ENCODE measurements at places on chromosomes 2 and 18.

DNA sequence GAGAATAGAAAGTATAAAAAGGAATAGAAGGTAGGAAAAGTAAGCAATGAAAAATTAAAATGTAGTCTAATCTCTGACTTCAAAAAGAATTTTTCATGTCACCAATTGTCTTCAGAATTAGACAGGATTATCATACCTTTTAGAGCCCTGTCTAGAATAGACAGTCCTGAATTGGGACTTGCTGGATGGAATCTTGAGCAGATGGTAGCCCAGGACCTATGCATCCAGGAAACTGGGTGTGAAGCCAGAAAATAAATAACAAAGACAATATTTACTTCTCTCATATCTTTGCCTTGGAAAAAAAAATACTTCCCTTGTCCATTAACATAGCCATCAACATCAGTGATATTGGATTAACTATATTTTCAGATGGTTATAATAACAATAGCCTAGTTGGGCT, 97.8 kb upstream of the UNC80 start:
- no peak for DNase-seq

DNA sequence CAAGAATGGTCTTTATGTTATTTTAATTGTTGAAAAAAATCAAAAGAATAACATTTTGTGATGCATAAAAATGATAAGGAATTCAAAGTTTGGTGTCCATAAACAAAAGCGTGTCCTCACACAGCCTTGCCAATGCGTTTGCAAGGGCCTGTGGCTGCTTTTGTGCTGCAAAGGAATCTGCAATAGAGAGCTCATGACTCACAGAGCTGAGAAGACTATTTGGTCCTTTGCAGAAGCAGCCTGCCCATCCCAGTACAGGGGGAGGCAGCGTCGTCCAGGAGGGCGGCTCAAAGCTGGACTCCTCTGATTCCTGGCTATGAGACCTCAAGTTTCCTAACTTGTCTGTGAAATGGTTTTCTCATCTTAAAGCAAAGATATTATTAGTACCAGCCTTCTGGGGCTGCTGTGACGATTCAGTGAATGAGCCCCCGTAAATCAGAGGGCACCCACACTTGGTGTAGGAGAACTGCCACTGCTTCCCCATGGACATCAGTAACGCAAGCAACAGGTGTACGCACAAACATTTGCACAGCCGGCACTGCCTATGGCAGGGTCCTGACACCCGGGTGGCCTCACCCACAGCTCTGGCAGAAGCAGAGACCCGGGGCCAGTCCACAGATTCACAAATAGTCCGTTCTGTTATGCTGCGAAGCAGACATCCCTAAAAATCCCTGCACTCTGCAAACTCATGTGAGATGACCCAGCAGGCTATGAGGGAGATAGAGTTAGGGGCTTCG, 70.6 kb upstream of the ASAP2 start:
- no peak for DNase-seq

DNA sequence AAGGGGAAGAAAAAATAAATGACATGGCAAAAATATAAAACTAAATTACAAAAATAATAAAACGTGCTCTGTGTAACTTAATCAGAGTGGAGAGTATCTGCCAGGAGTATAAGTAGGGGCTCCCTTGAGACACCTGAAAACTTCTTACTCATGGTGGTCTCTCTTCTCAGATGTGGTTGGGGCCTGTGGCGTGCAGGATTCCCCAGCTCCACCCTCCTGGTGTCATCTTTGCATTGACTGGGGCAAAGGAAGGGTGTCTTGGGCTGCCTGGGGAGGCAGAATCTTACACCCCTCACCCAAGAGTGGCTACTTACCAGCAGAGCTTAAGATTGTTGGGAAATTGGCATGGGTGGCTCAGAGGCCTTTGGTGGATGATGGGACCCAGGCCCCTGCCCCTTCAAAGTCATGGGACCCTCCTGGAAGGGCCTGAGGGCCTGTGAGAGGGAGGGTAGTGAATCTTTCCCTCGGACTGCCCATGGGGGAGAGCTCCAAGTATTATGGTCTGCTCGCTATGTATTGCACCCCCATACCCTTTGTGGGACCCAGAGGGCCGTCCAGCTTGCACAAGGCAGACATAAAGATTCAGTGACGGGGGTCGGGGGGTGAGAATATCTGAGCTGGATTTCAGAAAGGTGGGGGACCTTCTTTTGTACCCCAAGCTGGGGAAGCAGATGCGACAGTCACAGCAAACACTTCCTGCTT, 6.9 kb upstream of the TRAF3IP1 start:
- no peak for DNase-seq

GRCh38 chr2:127143841-127144782, 37.2 kb upstream of the BIN1 start:
- DNase-seq, result no peak

- no peak for DNase-seq
These were observed 192.7 kb upstream of the ITGA4 start for GRCh38 chr2:181264441-181264840.

DNA sequence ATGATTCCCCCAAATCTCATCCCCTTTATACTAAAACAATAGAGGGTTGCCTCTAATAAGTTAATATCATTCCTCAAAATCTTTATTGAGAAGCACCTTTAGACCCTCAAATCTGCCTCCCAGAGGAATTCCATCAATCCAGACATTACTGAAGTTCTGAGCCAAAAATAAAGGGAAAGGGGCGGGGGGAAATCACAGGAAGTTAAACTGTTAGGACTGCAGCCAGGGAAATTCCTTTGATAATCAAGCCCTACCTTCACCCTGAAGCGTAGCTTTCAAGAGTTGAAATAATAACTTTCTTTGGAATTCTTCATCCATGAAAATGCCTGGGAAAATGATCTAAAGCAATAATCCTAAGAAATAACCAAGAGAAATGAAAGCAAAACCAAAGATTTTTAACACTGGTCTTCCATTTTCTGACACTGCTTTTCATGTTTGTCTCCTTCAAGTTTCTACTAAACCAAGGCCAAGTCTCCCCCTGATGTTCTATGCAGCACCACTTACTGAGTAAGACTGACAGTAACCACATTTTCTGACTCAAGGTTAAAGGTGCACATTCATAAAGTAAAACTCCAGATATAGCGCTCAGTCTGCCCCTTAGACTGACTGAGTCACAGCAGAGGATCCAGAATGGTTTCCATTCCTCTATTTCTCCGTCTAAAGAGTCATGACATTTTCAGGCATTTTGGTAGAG, 78.2 kb downstream of the TCF4 start:
- peak; percentile 64 for DNase-seq

DNA sequence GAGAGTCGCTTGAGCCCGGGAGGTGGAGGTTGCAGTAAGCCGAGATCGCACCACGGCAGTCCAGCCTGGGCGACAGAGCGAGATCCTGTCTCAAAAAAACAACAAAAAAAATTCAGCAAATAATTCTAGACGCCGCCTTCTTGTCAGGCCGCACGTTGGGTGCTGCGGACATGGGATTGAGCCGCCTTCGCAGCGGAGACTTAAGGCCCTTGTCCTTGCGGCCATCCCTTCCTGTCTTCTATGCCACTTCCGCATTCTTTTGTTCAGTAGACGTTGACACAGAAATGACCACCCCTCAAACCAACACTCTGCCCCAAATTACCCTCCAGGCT, 15.8 kb downstream of the PTPN18 start:
- DNase-seq, result no peak

- no peak for DNase-seq
These were observed 167.9 kb upstream of the HNRNPA3 start for GRCh38 chr2:177044671-177045070.

DNA sequence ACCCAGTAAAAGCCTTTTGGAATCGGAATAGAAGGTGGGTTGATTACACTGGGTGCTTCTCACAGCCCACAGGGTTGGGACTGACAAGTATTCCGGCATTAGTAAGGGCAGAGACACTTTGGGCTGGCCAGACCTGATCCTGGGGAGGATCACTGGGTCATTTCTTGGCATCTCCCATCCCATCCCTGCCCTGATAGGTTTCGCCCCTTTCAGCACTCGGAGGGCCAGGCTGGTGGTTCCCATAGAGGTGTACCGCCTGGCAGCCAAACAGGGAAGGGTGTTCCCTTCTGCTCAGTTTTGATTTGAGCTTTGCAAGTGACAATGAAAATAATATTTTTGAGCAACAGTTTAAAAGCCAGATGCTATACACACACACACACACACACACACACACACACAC, 37.3 kb downstream of the CYP1B1 start:
- DNase-seq, result no peak

DNA sequence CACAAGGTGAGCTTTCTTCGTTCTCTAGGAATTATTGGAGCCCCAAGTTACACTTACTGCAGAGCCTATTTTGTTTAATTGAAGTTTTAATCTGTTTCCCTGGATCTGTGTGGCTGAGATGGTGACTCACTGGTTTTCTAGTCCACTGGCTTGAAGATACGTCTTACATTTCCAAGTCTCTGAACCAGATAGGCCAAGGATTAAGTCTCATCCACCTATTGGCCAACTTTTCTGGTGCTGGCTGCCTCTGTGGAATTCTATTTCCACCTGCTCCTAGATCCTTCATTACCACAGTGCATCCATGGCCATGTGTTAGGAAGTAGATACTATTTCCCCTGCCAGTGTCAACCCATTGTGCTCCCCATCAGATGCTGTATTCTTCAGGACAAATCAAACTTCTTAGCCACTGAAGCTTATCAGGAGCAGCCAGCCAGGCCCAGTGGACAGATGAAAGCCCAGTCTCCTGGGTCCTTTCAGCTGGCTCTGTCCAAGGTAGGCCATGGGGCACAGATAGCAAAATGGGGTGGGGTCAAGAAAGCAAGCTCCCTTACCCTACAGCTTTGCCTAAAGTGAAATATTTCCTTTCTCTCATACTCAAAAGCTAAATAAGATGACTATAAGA, 198.8 kb upstream of the TCF4 start:
- DNase-seq, result no peak

- no peak for DNase-seq
These were observed 888 bp downstream of the VAMP5 start for GRCh38 chr2:85584857-85585780.

- no peak for DNase-seq
These were observed 32.1 kb downstream of the CRACDL start for GRCh38 chr2:98903767-98904485.

- DNase-seq, result no peak
These were observed 76.7 kb downstream of the LRP2 start for GRCh38 chr2:169285531-169286235.

DNA sequence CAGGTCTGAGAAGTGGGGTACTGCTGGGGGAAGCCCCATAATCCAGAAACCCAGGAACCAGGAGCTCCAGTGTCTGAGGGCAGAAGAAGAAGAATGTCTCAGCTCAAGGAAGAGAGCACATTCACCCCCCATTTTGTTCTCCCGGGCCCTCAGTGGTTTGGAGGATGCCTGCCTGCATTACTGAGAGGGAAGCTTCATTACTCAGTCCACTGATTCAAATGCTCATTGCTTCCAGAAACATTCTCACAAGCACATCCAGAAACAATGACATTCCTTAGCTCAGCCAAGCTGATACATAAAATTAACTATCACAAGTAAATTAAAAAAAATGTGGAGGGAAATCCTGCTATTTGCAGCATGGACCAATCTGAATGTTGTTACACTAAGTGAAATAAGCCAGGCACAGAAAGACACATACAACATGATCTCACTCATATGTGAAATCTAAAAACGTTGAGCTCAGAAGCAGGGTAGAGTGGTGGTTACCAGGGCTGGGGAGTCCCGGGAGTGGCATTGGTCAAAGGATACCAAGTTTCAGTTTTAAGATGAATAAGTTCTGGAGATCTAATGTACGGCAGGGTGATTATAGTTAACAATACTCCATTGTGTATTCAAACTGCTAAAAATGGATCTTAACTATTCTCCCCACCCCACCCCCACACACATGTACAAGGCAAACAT, 459.3 kb downstream of the GALR1 start:
- DNase-seq, result no peak

DNA sequence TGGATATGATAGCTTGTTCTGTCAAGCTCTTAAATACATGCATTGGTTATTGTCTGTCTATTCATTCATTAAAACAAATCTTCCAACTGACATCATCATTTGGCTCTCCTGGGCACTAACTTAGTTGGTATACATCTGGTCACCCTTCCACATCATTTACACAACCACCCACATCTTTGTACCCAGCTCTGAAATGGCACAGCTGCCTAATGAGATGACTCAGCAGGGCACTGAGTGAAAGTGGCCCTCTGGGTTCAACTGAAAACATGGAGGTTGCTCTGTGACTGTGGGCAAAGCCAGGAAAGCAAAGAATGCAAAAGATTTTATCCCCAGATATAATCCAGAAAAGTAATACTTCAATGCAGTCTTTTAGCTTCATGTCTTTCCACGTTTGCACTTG, 234.0 kb upstream of the MAP2 start:
- DNase-seq, result no peak

DNA sequence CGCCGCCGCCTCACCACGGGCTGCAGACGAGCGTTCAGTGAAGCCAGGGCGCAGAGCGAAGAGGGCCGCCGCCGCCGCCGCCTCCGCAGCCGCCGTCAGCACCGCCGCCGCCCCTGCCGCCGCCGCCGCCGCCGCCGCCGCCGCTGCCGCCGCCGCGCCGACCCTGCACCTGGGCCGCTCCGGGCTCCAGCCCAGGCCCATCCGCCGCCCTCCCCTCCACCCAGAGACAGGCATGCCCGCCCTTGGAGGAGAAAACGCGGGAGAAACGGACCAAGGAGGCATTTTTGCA, 3.0 kb downstream of the POU3F3 start:
- DNase-seq, result no peak

GRCh38 chr2:200306931-200307723, 634 bp downstream of the SPATS2L start:
- DNase-seq, result peak; percentile 49

- DNase-seq, result no peak
These were observed 431 bp upstream of the EIF5B start for GRCh38 chr2:99336804-99337112.

DNA sequence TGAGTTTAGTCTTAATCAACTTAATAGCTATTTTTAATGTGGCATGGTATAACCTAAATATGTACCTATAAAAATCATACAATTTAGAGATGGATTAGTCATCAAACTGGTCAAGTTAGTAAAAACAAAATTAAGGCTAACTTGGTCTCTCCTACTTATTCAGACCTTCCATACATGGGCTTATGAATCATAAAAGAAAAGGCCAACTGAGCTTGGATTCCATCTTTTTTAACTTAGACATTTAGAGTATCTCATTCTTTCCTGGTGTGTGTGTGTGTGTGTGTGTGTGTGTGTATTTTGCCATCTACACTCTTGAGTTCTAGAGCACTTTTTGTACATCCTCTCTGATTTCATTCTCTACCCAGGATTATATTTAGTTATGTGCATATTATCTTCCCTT, 637.5 kb downstream of the PLCL1 start:
- no peak for DNase-seq

GRCh38 chr2:182610231-182610630, 105.8 kb upstream of the DNAJC10 start:
- DNase-seq, result no peak

- no peak for DNase-seq
These were observed 7.4 kb downstream of the SCN3A start for GRCh38 chr2:165196411-165196810.
